Urinary bladder (tissue), 4 donors: ENCODE measurements at places on chromosomes 6 and 20. TPM values are rescaled to one million over a fixed set of nuclear protein-coding genes. Genes with fewer than 3 reads are reported as not detected.

DNA sequence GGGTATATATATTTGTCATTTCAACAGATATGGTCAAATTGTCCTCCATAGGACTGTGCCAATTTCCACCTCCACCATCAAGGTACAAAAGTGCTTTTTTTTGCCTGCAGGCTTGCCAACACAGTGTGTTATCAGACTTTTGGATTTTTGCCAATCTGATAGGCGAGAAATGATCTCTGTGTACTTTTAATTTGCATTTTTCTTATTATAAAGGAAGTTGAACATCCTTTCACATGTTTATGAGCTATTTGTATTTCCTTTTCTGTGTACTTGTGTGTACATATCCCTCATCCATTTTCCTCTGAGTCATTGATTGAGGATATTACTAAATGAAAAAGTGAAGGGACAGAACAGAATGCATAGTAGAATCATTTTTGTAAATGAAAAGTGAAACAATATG lies 39.0 kb upstream of the PTPN1 start:
- DNase-seq: no peak

DNA sequence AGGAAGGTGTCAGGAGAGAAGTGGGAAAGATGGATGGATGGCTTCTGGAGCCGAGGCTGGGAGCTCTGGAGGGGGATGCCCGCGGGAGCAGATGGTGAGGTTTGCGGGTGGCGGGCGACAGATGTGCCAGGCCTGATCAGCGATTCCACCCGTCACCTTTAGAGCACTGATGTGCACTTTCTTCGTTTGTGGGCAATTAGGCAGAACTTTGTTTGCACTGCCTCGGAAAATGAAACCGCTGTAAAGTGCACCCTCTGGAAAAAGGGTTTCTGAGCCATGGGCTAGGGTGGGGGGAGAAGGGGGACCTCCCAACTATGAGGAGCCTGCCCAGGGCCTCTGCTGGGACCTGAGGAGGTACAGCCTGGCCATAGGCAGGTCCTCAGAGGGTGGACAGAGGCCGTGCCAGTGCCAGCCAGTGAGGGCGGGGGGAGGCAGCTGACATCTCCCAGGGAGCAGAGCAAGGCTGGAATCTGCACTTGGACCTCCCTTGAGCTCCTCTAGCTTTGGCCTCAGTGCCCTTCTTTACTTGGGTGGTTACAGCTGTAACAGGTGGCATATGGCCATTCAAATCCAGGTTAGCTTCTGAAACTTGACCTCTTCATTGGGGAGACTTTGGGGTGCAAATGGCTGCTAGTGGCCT lies 58.7 kb downstream of the CD40 start:
- DNase-seq: no peak

GRCh38 chr6:158409451-158409850 lies 97.2 kb downstream of the TULP4 start:
- no peak for DNase-seq

DNA sequence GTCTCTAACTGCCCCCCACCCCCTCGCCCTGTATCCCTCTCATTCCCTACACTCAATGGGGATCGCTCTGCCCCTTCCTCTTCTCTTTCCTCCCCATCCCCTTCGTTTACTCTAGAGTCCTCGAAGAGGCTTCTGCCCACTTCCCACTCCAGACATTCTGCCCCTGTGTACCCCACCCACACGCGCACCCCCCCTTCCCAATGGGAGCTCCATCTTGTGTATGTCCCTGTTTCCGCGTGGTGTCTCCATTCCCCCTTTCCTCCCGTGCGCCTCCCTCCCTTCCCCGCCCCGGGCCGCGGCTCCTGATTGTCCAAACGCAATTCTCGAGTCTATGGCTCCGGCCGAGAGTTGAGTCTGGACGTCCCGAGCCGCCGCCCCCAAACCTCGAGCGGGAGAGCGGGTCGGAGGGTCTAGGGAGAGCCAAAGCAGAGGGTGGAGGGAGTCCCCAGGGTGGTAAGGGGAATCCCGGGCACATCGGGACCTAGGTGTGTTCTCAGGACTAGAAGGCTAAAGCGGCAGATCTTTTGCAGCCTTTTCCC lies 679 bp upstream of the RING1 start:
- DNase-seq: no peak

- no peak for DNase-seq
Observed at GRCh38 chr6:21747441-21747840, 153.9 kb downstream of the SOX4 start.

GRCh38 chr20:40080041-40080652 lies 608.9 kb downstream of the MAFB start:
- DNase-seq: no peak

DNA sequence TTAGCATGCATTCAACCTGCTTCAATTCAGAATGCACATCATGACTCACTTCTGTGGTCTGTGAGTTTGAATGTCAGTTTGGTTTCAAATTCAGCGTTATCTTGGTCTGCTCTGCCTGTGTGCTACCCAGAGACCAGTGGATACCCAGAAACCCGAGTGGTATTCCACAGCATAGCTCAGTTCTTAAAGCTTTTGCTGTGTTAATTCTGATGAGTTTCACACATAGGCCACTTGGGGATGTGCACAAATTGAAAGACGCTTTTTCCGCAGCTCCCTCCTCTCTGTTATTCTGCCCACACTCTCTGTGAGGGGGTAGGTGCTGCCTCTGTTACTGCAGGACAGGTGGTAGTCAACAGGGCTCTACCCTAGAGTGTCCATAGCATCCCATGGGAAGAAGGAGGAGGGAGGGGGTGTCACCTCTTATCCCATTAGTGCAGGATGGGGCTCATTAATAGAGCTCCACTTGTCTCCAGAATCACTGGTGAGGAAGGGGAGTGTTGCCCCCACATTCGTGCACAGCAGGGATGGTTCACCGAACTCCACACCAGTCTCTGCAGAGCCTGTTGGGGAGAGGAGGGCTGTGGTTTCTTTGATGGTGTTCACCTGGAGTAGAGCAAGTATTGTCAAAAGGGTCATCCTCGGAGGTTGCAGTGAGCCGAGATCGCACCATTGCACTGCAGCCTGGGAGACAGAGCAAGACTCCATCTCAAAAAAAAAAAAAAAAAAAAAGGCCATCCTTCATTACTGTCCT lies 29.2 kb upstream of the SDCBP2 start:
- no peak for DNase-seq

GRCh38 chr6:135046912-135047311 lies 7.7 kb downstream of the HBS1L start:
- DNase-seq: no peak

DNA sequence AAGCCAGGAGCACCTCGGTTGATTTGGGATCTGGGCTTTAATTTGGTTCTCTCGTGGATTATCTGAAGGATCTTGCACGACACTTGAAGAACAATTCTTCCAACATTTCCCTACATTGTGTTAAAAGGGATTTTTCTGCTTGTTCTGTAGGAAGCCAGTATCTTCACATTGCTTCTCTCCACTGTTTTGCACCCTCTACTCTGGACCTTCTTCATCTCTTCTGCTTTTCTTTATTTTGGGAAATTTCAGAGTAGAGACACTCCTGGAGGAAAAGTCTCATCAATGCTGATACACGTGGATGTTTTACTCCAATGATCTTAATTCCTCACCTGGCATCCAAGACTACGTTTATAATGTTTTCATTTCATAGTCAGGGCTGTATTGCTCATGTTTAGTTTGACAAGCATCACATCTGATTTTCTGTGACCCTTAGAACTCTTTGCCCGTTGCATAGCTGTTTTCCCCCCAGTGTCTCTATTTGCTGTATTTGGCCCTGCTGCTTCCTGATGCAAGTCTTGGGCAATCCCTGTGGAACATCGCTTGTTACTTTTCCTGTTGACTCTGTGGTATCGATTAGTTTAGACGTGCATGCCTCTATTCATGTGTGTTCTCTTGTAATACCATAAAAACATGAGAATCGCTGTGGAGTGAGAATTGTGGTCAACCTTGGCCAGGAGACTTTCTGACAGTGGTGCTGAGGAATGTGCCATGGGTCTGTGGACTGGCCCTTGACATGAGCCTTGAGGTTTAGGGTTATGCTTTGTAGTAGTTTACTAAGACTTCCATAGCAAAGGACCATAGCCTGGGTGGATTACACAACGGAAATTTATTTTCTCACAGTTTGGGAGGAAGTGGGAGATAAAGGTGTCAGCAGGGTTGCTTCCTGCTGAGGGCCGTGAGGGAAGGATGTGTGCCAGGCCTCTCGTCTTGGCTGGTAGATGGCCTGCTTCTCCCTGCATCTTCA lies 12.5 kb downstream of the PLCB1 start:
- DNase-seq: no peak

DNA sequence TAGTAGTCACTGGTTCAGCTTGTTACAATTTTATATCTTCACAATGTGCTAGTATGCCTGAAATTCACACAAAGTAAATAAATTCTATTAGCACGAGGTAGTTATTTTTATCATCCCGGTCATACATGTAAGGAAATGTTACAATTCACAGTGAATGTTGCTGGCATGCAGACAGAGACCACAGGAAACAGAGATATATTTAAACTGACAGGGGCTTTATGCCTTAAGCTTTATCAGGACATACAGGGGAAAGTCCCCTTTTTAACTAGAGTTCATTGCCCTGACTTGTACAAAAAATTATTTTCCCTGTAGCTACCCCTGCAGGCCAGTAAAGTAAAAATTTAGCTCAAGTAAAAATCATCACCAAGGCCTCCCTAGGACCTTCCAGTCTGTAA lies 712.0 kb upstream of the NRSN1 start:
- peak; percentile 77 for DNase-seq

DNA sequence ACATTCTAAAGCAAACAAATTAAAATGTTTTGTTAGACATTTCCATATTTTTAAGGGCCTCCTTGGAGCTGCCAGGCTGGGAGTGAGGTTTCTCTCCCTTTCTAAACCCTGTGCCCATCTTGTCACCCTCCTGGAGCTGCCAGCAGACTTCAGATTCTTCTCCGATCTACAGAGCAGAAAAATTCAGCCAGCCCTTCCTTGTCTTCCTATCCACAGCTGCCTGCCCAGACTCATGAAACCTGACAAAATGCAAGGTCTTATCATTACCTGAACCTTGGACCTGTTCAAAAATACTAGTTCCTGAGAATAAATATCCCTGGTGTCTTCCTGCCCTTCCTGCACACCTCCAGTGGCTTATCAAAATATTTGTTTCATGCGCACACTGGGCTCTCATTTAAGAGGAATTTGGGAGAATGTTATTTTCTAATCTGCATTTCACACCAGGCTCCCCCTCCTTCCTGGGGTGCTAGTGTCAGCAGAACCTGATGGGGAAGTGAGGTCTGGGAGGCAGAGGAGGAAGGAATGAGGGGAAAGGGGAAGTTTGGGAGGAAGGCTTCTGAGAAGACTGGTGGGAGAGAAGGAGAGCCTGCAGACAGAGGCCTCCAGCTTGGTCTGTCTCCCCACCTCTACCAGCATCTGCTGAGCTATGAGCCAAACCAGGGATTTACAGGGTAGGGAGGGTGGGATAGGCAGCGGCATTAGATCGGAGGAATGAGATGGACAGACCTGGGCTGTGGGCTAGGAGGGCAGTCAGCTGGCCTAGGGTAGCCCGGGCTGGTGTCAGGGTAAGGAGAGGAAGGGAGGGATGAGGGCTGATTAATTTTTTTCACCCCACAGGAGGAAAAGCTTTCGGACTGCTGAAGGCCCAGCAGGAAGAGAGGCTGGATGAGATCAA lies at the start of gene AIF1:
Gene AIF1 (plus strand): TSS at position 551 of the 895 bp plus-strand sequence. CDS start 96 bp downstream, at position 647.
- no peak for DNase-seq

TRERF1 gene
- polyA plus RNA-seq: 7.9 TPM

GRCh38 chr6:166174031-166174430 lies 6.4 kb upstream of the TBXT start:
- no peak for DNase-seq

CYP39A1 gene
- polyA plus RNA-seq: 4.3 TPM

- DNase-seq: no peak
Observed at GRCh38 chr6:34810017-34810882, 18.4 kb downstream of the BLTP3A start.
